ENCODE measurements at places on chromosomes 2 and 18. TPM values are rescaled to one million over a fixed set of nuclear protein-coding genes. Genes with fewer than 3 reads are reported as not detected.

Gene ITSN2
- 51.5 TPM for total RNA-seq

Gene FLACC1
- 1.8 TPM for total RNA-seq

Gene SP140
- 3.4 TPM for total RNA-seq

Gene RIT2
- not detected for total RNA-seq

Gene SIGLEC15
- 0.75 TPM for total RNA-seq

Gene PFN4
- 1.3 TPM for total RNA-seq

Gene AQP12B
- not detected for total RNA-seq

Gene CIB4
- total RNA-seq = not detected

Gene CCDC121
- total RNA-seq = 2.8 TPM

Gene KCNJ3
- not detected for total RNA-seq

Gene CAPN14
- not detected for total RNA-seq

Gene CELF4
- not detected for total RNA-seq

Gene ORC4
- total RNA-seq = 15.8 TPM

Gene PARD6G
- 0.65 TPM for total RNA-seq

Gene ALPI
- total RNA-seq = not detected

Gene ADD2
- 1.5 TPM for total RNA-seq

Gene ABCB11
- 4.6 TPM for total RNA-seq

Gene NGEF
- total RNA-seq = 0.16 TPM

Gene TNFRSF11A
- 7.0 TPM for total RNA-seq

Gene COQ10B
- 26.9 TPM for total RNA-seq

Gene SNORC
- total RNA-seq = 0.57 TPM

Gene ABCB6
- total RNA-seq = 18.5 TPM

Data from subcutaneous adipose tissue (tissue), 4 donors.